Globus pallidus (tissue), 1 donor: ENCODE measurements at places on chromosomes 2 and 18.
A peak's percentile ranks its signal among the peaks of the same experiment; 100 is the strongest.

- no peak for DNase-seq
These were observed 159.8 kb downstream of the EN1 start for GRCh38 chr2:118687698-118688097.

- DNase-seq: no peak
These were observed 1142.2 kb downstream of the LRP1B start for GRCh38 chr2:140988597-140988996.

DNA sequence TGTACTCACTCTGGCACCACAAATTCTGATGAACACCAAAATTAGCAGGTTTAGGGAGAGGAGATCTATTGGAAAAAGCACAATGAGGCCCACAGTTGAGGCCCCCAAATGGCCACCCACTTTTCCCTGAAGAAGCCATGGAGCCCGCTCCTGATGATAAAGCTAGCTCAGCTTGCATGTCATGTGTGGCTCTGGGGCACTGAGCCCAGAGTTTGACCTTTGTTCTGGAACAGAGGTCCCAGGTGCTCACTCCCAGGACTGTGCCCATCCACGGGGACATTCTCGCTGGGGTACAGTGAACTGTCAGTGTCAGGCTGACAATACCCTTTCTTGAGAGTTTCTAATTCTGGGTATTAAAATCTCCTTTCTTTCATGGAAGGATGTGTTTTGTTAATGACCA lies 36.2 kb downstream of the XDH start:
- DNase-seq: no peak

GRCh38 chr2:216344206-216344949 lies 27.9 kb downstream of the MARCHF4 start:
- DNase-seq: no peak

DNA sequence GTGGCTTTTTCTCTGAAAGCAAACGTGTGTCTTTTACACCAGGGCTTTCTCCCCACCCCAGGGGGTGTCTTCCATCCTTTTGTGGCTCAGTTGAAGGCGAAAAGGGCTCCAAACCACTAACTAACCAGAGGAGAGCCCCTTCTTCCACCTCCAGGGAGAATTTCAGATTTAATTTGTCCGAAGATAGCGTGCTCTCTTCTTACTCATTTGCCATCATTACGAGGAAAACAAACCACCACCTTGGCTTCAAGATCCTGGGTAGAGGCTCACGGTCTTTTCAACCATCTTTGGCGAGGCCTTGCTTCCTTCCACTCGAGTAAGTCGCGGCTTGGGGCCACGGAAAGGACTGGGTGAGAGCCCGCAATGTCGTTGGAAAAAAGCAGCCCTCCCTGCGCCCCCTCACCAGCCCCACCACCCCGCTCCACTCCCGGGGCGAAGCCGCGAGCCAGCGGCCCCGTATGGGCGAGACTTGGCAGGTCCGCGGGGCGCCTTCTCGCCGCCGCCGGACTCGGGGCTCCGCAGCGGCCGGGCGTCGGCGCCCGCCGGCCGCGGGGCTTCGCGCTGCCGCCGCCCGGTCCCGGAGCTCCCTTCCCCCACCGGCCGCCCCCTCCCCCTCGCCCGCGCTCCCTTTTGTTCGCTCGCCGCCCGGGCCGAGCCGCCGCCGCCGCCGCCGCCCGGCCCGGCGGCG lies 1.7 kb upstream of the ZNF532 start:
- peak; percentile 67 for DNase-seq

DNA sequence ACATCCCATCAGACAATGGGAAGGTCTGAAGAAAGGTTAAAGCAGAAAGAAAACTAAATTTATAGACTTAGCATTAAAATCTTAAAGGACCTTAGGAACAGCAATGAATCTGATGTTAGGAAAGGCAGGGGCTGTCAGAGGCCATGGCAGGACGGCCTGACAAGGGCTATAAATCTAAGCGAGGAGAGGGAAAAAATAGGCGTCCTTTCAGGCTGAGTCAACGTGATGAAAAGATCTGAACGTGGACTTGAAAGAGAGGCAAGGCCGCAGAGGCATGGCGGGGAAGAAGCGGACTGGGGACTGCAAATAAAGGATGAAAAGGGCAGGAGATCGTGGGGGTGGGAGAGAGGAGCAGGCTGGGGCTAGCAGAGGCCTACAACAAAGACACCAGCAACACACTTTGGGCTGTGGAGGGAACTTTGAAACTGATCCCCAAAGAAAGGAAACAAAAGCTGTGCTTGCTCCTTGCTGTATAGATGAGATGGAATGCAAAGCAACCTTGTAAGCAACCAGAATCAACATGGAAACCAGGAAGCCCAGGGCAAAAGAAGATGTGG lies 145.6 kb downstream of the NRP2 start:
- no peak for DNase-seq

- DNase-seq: peak; percentile 45
These were observed 437.7 kb downstream of the SATB2 start for GRCh38 chr2:199019898-199020507.

GRCh38 chr2:225998653-225999052 lies 599.1 kb downstream of the NYAP2 start:
- no peak for DNase-seq

DNA sequence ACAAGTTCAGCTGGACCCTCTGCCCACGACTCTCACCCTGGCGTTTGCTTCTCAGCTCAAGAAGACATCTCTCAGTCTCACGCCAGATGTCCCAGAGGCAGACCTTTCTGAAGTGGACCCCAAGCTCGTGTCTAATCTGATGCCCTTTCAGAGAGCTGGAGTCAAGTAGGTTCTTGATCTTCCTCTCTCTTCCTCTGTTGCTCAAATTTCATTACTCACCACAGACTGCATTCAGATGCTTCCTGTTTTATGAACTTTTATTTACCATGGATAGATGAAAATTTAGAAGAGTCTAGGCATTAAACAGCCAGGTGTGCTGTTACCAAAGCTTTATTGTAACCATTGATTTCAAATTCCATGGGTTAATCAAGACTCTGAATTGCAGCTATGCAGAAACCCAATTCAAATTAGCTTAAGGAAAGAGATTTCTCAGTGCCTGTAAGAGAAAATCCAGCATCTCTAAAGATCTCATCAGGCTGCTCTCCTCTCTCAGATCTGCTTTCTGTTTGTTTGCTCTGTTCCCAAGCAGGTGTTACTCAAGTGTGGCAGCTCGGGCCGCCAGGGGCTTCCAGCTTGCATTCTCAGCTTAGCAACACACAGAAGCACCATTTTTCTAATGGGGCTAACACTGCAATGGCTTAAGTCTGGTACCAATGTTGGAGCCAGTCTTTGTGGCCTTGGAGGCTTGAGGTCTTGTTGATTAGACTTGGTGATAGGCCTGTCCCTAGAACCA lies 16.5 kb downstream of the SMARCAL1 start:
- DNase-seq: no peak

DNA sequence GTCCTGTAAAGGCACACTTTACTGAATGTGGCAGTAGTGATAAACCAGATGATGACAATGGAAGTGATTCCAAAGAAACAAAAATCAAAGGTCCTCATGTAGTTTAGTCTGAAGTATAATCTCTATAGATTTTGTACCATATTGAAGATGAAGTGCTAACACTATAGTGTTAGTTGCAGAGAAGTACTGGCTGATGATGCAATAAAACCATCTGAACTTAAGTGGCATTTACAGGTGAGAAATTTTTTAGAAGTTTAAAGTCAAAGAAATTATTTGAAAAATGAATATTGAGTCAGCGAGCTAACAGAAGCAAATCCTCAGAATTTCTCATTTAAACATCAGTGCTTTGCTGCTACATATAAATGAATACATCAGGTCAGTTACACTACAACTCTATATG lies 43.1 kb upstream of the RMDN2 start:
- no peak for DNase-seq

GRCh38 chr2:21715887-21716286 lies 592.1 kb downstream of the TDRD15 start:
- DNase-seq: peak; percentile 55
